ENCODE measurements at places on chromosomes 5 and 9.

DNA sequence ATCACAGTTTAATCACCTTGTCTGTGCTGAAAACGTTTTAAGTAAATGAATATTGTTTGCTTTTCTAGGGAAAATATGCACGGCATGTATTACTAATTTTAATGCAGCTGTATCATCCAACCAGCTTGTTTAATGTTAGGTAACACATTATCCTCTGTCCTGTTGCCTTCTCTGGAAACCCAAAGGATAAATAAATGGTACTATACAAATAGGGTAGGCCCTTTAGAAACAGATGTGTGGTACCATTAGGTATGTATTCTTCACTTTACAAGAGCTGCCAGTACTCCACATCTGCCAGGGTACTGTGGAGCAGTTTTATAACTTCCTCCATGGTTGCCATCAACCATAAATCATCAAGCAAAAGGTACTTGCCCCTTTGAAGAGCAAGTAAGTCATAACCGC lies 42.9 kb downstream of the FAF2 start:
- no peak for DNase-seq

DNA sequence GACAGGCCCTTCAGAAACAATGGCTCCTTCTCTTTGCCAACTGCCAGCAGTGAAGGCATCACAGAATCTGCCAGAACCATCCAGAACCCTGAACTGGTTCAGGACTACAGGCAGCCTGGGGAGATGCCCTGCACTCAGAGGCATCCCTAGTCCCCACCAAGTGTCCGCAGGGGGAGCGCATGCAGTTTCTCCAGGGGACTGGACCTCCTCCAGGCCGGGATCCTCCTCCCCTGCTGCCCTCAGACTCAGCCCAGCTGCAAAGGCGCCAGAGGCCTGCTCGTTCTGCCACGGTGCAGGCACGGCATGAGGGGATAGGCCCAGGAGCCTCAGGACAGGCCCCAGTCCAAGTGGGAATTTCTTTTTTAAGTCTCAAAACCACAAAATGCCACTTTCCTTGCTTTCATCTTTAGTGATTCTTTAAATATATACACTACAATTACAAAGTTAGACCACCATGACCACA lies 72.0 kb downstream of the SEMA4D start:
- no peak for DNase-seq

DNA sequence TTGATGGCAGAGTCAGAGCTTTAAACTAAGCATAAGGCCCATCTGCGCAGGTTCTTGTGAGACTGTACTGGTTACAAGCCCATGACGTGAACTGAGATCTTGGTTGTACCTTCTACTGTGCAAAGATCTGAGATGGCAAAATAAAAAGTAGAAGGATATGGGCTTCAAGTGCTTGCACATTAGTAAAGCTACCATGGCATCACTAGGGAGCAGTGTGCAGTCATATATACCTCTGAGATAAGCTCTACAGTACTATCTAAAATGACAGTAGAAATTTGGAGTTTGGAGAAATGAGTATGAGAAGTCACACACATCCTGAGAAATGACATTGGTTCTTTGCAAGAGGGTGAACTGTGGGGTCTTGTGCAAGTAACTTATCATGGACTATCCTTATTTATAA lies 408.2 kb upstream of the PRR16 start:
- DNase-seq: no peak

GRCh38 chr9:33375238-33375840 lies 27.0 kb downstream of the AQP7 start:
- no peak for DNase-seq

- DNase-seq: no peak
These were observed 336.8 kb downstream of the GLIS3 start for GRCh38 chr9:3962971-3963642.

Measured in activated CD8-positive, alpha-beta T cell treated with anti-CD3 and anti-CD28 coated beads for 36 hours (primary cell).